EL (cell line): ENCODE measurements at places on chromosomes 1 and 21.

DNA sequence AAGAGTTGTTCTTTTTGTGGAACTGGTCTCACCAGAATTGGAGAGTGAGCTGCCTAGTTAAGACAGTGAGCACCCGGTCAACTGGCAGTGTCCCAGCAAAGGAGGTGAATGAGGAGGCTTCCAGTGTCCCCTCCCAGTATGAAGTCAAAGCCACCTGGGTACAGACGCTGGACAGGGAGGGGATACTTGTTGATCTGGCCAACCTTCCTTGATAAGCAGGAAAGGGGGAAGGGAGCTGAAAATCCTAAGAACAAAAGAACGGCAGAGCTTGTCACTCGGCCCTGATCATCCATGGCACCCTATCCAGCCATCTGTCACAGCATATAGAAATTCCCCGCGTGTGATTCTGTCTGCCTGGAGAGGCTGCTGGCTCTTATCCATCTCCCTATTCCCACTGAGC is 91.5 kb downstream of the SSBP3 start:
- no peak for DNase-seq

DNA sequence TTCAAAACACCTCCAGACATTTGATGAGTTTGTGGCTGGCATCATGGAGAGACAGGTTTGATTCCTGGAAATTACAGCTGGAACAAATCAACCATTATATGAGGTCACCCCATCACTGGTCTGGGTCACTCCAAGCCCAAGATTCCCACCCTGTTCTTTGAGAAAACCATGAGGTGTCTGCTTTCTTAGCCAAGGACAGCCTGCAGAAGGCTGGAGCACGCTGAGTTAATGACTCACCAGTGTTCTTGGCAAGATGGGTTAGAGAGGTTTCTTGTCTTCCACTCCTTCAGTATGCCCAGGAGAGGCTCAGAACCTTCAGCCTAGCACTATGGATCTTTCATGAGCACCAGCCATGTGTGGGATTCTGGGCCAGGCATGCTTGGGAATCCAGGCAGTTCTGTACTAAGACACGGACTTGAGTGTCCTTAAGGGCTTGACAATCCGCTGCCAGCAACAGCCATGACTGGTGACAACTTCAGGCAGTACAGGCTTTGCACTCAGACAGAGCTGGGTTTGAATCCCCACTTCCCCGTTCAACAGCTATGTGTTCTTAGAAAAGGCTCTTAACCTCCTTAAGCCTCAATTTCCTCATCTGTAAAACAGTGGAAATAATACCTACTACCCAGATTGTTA is 43.9 kb downstream of the GRHL3 start:
- peak; percentile 85 for DNase-seq

- no peak for DNase-seq
These were observed 25.5 kb downstream of the OVGP1 start for GRCh38 chr1:111402083-111402482.

- no peak for DNase-seq
These were observed 18.8 kb upstream of the COP1 start for GRCh38 chr1:176225911-176226310.

DNA sequence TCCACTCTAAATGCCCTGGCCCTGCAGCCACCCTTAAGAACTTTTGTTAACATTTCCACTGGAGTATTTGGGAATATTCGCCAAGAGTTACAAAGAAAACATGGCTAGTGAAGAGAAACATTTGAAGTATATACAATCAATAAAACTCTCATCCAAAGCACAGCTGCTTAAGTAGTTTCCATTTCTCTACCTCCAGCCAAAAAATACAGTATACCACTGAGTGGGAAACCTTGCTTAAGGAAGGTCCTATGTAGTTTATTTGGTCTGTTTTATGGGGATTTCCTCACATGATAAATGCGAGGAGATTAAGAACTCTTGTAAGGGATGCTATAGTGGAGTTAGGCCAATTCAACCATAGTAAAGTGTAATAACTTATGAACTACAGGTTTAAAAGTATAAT is 382.5 kb downstream of the NEGR1 start:
- DNase-seq: no peak

DNA sequence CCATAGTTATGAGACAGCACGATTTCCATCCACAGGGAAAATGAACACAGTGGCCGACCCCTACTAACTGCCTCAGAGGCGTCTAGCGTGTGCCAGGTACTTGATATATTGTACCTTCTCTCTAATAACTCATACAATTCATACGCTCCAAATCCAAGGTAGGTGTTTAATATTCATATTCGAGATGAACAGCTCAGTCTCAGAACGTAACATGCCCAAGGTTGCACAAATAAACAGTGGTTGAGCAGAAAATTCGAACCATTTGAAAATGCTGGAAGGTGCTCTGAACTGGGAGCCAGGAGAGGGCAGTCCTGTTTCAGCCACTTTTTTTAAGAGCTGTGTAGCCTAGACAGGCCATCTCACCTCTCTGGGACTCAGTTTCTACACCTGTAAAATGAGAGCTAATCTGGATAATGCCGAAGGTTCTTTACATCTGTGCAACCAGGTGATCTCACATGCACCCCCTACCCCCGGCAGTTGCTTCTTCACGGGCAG is 7.9 kb downstream of the SLC45A3 start:
- DNase-seq: no peak

DNA sequence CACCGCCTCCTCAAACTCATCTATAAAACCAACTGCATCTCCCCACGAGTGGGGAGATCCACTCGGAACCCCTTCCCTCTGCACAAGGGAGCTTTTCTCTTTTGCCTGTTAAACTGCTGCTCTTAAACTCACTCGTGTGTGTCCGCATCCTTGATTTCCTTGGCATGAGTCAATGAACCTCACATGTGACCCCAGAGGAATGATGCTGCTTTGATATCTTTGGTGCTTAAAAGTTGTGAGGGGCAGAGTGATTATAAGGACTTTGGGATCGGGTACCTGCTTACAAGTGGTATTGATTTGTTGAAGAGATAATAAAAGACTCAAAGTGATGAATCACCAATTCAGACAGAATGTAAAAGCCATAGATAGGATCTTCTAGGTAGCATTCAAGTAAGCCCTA is 125.3 kb downstream of the GREM2 start:
- DNase-seq: peak; percentile 32

GRCh38 chr1:201782353-201782752 is 46.6 kb upstream of the IPO9 start:
- no peak for DNase-seq
